ENCODE measurements at places on chromosomes 1 and 21.
A peak's percentile ranks its signal among the peaks of the same experiment; 100 is the strongest.

- peak; percentile 72 for DNase-seq
Observed at GRCh38 chr1:53376041-53376461, 48.2 kb upstream of the LRP8 start.

GRCh38 chr21:36698981-36699545, at the start of gene SIM2:
Gene SIM2 (plus strand): TSS chr21:36699115. CDS start chr21:36699747, 632 bp downstream.
- DNase-seq = no peak

GRCh38 chr1:39890273-39890672, 7.0 kb upstream of the TRIT1 start:
- DNase-seq = no peak

- DNase-seq = peak; percentile 65
Observed at GRCh38 chr1:223748773-223749733, 36.7 kb downstream of the CAPN2 start.

DNA sequence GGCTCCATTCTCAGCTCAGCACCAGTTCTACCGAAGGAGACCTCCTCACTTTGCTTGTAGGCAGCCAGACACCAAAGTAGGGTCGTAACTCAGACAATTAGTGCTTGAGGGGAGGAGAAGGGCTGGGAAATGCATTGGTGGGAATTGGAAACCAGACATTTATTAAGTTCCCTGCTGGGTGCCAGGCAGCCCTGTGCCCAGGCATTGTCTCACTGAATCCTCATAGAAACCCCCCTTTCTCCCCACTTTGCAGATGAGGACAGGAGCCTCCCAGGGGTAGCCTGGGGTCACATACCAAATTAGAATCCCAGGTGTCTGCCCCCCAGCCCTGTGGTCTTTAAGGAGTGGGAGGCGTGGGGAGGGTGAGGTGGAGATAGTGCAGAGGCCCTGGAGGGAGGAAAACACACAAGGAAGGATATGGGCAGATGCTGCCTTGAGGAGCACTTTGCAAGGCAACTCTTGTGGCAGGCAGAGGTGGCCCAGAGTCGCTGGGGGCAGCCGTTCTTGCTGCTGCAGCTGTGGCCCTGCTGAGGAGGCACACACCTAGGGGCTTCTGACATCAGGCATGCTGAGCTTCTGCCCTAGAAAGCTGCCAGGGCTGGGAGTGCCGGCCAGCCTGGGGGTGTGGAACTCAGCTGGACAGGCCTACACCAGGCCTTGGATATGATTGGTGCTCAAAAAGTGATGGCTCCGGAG, 29.4 kb downstream of the CDK18 start:
- DNase-seq = no peak

DNA sequence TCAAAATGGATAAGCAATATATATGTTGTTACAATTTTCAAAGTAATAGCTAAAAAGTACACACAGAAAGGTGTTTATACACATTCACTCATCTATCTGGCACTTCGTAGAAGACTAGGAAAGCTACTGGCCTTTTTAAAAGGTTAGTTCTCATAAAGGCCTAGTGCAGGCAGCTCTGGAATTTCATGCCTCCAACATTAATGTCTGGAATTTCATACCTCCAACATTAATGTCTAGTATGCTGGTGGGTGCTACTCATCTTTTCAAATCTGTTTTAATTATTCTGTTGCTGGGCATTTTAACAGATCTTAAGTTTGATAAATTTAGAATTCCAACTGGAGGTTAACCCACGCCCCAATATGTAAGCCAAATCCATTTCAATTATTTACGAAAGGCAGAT, 124.2 kb downstream of the AKT3 start:
- no peak for DNase-seq

- no peak for DNase-seq
Observed at GRCh38 chr1:202919615-202920014, 7.4 kb downstream of the KLHL12 start.

GRCh38 chr1:77394166-77394565, 112.3 kb downstream of the AK5 start:
- DNase-seq = no peak

DNA sequence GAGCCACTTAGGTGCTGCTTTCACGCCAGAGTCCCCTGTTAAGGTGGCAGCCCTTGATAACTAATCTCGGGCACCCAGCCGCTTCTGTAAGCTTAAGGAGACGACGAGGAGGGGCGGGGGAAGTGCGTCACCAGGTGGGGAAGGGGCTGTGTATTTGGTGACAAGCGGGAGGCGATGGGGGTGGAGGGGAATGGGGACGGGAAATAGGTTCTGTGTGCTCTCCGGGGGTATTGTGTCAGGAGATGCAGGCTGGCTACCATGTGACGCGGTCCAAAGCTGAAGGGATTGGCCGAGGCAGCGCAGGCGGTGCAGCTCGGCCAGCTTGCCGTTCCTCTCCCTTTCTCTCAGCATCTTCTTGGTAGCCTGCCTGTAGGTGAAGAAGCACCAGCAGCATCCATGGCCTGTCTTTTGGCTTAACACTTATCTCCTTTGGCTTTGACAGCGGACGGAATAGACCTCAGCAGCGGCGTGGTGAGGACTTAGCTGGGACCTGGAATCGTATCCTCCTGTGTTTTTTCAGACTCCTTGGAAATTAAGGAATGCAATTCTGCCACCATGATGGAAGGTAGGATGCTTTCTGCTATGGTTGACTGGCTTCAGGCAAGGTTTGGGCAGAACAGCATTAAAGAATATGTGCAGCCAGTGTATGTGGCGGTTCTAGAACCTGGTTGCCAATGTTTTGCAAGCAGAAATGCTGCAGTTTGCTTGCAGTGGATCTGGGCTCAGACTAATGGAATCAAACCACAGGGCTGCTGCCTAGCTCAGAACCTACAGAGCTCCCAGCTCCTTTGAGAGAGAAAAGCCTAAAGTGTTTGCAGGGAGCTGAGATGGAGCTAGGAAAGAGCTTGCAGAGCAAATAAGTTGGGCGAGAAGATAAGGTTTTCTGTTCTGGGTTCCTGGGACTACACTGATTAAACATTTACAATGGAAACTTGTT, at the start of gene SGIP1:
Gene SGIP1 (plus strand): TSS at position 350 of the 937 bp plus-strand sequence. CDS start 206 bp downstream, at position 556.
- peak; percentile 66 for DNase-seq

DNA sequence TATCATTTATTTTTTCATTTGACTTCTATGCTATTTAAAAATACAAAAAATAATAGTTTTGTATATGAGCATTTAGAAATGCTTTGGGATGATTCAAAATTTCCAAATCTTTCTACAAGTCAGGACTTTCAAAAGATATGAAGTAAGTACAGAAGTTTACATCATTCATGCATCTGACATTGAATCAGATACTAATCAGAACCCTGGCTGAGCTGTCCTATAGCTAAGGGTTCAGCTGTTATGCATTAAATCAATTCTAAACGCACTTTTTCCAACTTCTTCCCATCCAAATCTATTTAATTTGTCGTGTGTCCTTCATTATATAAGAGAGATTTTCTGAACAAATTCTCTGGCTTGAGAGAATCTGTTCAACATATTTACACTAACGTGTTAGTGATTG, 779.4 kb downstream of the LTN1 start:
- no peak for DNase-seq

GRCh38 chr21:43910460-43910859, 45.4 kb downstream of the AGPAT3 start:
- DNase-seq = no peak

GRCh38 chr1:238248356-238248755, 357.6 kb upstream of the ZP4 start:
- DNase-seq = no peak

- no peak for DNase-seq
Observed at GRCh38 chr1:116246174-116246573, 126.9 kb upstream of the ATP1A1 start.

- no peak for DNase-seq
Observed at GRCh38 chr21:46605767-46606426, 1.0 kb upstream of the S100B start.

DNA sequence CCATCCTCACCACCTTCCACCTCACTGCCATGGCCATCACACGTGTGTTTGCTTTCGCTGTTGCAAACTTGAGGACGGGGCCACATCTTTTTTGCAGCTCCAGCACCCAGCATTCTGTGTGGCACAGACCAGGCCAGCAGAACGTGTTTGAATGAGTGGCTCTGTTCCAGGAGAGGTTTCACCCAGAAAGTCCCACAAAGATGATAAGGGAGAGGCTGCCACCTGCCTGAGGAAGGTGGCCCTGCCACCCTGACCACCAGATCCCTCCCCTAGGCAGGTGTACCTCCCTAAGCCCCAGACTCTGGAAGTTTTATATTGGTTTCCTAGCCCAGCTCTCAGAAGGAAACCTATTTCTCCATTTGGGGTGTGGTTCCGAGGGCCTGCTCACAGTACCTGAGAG, 252.1 kb downstream of the KAZN start:
- no peak for DNase-seq

- no peak for DNase-seq
Observed at GRCh38 chr1:165949335-165950130, 122.1 kb downstream of the UCK2 start.

GRCh38 chr1:83593073-83593472, 405.9 kb downstream of the TTLL7 start:
- no peak for DNase-seq

GRCh38 chr1:20074725-20075171, 4.8 kb downstream of the PLA2G5 start:
- no peak for DNase-seq

GRCh38 chr1:159817276-159818041, 9.2 kb upstream of the SLAMF8 start:
- DNase-seq = no peak

- peak; percentile 75 for DNase-seq
Observed at GRCh38 chr1:26788836-26789611, 1.3 kb downstream of the PIGV start.

DNA sequence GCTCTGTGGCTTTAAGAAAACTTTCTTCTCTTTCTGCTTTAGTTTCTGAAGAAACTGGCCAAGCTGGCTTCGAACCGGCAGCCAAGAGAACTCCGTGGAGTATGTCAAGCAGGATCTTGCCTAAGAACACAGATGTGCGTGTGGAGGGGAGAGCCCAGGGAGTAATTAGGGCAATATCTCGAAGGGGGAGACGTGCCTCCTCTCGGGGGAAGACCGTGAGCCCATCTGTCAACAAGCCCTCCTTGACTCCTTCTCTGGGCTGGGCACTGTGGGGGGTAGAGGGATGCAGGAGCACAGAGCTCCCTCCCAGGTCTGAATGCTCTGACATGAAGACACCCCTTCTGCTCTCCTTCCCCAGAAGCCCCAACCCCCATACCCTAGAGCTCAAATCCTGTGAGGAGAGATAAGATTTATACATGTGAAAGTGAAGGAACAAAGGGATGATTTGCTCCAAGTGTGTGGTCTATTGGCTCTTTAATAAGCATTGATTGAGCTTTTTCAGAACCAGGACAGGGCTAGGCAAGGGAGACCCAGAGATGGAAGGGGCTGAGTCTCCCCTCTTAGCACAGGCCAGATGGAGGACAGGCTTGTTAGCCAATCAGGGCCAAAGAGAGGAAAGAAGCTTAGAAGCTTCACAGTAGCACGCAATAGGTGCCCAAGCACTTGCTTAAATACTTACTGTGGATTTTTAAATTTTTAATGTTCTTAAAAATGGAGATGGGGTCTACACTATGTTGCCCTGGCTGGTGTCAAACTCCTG, 37.5 kb downstream of the EDN2 start:
- DNase-seq = no peak

GRCh38 chr1:65393347-65393746, 27.1 kb upstream of the LEPR start:
- no peak for DNase-seq

- no peak for DNase-seq
Observed at GRCh38 chr1:171858696-171859095, 17.4 kb downstream of the DNM3 start.

GRCh38 chr1:96596226-96596922, 125.2 kb upstream of the PTBP2 start:
- peak; percentile 64 for DNase-seq

DNA sequence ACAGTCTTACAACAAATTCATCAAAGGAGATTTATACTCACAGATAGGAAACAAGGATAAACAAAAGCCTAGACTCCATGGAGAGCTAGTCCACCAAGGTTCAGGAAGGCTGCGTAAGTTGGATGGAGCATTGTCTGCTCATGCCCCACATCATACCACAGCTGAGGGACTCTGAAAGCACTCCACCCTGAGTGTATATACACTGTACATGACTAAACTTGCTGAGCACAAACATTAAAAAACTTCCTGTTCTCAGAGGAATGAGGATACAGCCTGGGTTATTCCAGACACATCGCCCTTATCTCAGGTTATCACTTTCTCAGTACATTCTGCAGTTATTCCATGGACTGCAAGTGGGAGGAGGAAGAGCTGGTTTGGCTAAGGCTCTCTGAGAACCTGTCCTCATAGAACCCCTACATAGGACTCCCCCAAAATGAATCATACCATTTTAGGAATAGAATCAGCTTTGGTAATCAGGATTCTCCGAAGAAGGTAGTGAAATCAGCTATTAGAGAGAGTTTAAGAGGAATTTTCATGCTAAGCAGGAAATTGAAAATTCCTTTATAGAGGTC, 58.0 kb upstream of the PRMT6 start:
- no peak for DNase-seq

GRCh38 chr1:203744075-203744972, 20.7 kb upstream of the LAX1 start:
- no peak for DNase-seq

GRCh38 chr1:94754570-94754969, 65.6 kb upstream of the SLC44A3 start:
- DNase-seq = no peak

- no peak for DNase-seq
Observed at GRCh38 chr1:17696417-17697301, 58.5 kb upstream of the ACTL8 start.

DNA sequence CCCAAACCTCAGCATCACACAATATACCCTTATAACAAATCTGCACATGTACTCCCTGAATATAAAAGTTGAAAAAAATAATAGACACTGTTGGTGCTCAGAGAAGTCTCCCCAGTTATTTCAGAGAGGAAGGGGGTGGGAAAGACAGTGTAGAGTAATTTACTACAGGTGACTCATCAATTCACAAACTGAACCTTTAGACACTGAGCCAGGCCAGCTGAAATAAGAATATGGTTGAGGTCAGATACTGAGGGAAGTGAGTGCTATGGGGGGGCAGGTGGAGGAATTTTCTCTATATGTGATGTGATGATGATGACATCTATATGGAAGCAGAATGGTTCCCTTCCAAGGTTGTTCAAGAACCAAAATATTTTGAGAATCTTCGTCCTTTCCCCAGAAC, 50.1 kb downstream of the MRPL39 start:
- DNase-seq = no peak

- peak; percentile 80 for DNase-seq
Observed at GRCh38 chr1:178501705-178502329, 5.1 kb upstream of the CLEC20A start.

- no peak for DNase-seq
Observed at GRCh38 chr1:218347723-218348627, 2.8 kb downstream of the TGFB2 start.

DNA sequence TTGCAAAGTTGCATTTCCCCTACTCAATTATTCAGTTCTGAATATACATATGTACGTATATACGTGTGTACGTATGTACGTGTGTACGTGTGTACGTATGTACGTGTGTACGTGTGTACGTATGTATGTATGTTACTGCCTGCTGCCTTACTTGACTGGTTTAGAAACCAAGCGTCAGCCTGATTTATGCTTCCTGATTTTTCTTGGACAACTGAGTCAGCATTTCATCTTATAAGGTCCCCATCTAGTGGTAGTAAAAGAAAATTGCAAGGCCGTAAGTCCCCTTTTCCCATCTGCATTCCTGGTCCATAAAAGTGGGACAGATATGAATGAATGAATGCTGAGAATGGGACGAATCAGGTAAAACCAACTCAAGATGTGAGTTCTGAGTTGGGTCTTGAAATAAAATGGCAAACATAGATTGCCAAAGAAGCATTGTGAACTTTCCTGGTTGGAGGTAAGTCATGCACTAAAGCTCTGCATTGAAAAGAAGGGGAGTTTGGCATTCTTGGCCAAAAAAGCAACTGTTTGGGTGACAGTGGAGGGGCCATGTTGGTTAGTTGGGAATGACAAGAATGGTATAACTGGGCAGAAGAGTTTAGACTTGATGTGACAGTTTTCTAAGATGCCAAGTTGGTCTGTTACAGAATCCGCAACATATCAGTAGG, 76.4 kb upstream of the DNAH14 start:
- no peak for DNase-seq

Data from BE2C (cell line).